ENCODE measurements at places on chromosomes 3 and 15.

GRCh38 chr3:104916971-104917370 is 449.7 kb upstream of the ALCAM start:
- DNase-seq, result no peak

- no peak for DNase-seq
Measured at GRCh38 chr3:107822308-107822707, 268.5 kb downstream of the CD47 start.

DNA sequence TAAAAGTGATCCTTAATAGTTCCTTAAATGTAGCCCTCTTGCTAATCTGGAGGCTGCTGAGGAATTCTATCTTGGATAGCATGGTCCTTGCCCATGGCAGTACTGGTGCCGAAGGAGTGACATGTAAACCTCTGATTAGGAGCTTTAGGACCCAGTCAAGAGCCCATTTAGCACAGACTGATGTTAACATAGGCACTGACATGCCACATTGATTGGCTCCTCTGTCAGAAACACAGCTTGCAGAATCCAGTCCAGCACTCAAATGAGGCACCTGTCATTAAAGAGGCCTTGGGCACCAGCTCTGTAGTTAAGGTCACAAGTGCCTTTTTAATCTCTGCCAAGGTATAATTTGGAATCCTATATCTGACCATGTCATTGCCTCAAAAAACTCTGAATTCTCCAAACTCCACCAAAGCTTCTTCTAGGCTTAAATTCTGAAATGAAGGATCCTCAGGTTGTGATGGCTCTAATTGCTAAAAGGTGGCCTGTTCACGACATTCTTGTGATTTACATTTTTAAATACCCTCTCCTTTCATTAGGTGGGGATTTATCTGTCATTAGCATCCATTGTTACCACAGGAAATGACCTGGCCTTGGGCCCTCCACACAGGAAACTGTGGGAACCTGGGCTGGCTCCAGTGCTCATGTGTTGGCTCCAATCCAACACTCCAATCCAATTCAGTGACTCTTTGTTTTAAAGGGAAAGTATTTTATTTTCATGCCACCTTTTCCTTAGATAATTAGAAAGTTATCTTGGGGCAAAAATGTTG is 57.3 kb upstream of the RNF7 start:
- DNase-seq, result no peak

- DNase-seq, result no peak
Measured at GRCh38 chr3:124486324-124486723, 243.9 kb upstream of the UMPS start.

Measured in stimulated activated CD4-positive, alpha-beta T cell treated with anti-CD3 and anti-CD28 coated beads, TNF-alpha, amount 100 ng/mL, for 1 hour (primary cell).